AG08396 (cell line): ENCODE measurements at places on chromosomes 6 and 20.

GRCh38 chr6:37759221-37760144 is 60.0 kb upstream of the ZFAND3 start:
- DNase-seq = no peak

- no peak for DNase-seq
These were observed 15.7 kb upstream of the SSTR4 start for GRCh38 chr20:23019403-23019802.

DNA sequence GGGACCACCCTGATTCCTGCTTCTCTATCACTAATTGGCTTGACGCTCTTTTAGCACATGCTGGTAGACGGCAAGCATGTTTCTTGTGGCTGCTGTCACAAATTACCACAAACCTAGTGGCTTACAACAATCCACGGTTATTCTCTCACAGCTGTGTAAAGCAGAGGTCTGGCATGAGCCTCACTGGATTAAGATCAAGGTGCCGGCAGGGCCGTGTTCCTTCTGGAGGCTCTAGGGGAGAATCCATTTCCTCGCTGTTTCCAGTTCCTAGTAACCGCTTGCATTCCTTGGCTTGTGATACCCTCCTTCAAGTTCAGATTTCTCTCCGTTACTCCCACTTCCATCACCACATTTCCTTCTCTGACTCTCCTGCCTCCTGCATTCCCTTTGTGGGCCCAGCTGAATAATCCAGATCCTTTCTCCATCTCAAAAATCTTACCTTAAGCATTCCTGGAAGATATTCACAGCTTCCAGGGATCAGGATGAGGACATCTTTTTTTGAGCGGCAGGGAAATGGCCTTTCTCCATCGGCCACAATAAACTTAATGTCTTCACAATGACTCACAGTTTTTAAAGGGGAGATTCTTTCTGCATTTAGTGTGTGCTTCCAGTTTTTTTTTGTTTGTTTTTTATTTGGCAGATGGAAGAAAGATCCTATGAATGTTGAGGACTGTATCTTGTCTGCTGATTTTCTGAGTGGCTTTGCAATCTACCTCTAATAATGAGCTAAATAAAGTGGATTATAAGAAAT is 39.9 kb downstream of the BMP6 start:
- no peak for DNase-seq

DNA sequence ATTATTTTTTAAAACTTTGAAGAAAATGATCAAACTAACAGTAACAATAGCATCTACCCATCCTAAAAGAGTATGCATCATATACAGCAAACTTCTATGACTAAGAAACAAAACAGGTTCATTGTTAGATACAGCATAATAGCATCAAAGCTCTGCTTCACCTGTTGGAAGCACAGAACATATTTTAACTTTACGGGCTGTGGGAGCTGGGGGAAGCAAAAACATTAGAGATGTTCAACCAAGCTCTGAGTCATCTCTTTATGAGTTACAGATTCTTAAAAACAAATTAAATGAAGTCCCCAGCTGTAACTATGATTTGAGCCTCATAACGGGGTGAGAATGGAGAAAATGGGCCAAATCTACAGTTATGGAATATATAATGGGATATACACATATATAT is 63.4 kb downstream of the SYNE1 start:
- no peak for DNase-seq

GRCh38 chr6:166719019-166719418 is 92.0 kb upstream of the RPS6KA2 start:
- no peak for DNase-seq

GRCh38 chr6:126307849-126308248 is 32.1 kb upstream of the CENPW start:
- peak; percentile 7 for DNase-seq

DNA sequence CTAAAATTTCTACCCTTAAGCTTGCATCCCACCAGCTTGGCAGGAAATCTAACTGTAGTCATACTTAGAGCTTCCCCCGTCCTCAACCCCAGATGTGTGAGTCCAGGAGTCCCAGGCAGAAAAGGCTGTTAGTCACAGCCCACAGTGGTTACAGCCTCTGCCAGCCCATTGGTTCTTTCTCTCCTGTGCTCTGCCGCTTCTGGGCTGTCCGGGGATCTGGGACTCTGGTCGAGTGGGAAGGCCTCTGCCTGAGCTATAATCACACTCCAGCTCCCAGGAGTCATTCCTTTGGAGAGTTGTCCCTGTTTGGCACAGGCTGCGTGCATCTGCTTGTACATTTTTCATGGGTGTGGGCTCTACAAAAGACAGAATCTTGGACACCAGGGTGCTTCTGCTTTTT is 45.6 kb upstream of the FYN start:
- DNase-seq = peak; percentile 79
